Transverse colon (tissue), 4 donors: ENCODE measurements at places on chromosomes 4 and X.

- DNase-seq: no peak
These were observed 46.0 kb upstream of the TMPRSS11E start for GRCh38 chr4:68401231-68401630.

DNA sequence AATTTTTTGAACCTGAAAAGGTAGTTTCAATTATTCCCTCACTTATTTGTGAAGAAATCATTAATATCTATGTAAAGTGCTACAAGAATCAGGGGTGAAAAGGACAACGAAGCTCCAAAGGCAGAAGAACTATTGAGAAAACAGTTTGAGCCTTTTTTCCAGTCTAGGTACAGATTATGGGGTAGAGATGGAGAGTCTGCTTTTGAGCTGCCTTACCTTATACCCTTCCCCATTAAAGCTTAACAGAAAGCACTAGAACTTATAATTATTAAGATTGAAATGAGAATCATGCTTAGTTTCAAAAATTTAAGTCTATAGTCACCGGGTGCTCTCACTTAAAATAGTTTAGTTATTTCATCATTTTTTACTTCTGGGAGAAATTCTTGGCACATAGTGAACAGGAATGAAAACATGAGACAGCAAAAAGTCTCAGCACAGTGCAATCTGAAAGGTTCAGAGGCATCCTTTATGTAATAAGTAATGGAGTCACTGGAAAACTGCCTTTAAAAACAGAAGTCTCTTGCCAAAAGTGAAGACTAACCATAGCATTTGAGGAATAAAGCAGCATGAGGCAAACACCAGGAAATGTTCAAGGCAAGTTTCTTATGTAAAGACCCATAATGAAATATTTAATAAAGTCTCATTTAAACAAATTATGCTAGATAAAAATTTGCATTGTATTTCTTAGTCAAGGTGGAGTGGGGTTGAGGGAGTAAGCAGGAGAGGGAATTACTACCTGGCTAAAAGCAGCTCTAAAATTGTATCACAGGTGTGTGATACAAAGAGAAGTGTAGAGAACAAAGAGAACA lies 5.1 kb upstream of the DCLK2 start:
- no peak for DNase-seq

DNA sequence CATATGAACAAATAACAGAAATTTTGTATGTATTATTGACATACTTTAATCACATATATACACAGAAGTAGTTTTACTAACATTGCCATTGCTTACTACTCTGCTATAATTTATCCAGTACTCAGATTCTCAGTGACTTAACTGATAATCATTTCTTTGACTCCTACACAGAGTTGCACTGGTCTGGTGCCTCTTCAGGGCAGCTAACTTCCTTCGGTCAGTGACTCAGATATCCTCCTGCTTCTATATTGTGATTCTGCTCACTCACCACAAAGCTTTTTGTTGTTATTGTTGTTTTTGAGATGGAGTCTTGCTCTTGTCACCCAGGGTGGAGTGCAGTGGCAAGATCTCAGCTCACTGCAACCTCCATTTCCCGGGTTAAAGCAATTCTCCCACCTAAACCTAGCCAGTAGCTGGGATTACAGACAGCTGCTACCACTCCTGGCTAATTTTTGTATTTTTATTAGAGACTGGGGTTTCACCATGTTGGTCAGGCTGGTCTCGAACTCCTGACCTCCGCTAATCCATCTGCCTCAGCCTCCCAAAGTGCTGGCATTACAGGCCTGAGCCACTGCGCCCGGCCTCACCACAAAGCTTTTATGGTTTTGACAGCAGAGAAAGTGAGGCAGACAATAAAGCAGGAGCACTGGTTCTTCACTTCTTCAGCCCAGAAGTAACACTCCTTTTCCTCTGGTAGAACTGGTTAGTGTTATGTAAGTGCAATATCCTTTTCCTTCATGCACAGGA lies 499.3 kb downstream of the EPHA5 start:
- no peak for DNase-seq

DNA sequence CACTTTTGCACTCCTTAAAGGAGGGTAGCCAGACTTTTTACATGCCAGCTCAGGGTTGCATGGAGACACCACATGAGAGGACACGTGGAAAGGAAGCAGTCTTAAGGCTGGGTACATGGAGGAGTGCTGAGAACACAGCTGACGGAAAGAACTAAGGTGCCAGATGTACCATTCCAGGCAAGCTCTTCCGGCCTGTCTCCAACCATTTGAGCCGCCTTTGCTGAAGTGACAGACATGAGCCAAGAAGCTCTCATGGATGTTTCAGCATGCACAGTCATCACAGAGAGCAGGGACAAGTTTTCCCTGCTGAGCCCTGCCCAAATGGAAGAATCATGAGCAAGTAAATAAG lies 83.4 kb upstream of the BMP2K start:
- DNase-seq: no peak

DNA sequence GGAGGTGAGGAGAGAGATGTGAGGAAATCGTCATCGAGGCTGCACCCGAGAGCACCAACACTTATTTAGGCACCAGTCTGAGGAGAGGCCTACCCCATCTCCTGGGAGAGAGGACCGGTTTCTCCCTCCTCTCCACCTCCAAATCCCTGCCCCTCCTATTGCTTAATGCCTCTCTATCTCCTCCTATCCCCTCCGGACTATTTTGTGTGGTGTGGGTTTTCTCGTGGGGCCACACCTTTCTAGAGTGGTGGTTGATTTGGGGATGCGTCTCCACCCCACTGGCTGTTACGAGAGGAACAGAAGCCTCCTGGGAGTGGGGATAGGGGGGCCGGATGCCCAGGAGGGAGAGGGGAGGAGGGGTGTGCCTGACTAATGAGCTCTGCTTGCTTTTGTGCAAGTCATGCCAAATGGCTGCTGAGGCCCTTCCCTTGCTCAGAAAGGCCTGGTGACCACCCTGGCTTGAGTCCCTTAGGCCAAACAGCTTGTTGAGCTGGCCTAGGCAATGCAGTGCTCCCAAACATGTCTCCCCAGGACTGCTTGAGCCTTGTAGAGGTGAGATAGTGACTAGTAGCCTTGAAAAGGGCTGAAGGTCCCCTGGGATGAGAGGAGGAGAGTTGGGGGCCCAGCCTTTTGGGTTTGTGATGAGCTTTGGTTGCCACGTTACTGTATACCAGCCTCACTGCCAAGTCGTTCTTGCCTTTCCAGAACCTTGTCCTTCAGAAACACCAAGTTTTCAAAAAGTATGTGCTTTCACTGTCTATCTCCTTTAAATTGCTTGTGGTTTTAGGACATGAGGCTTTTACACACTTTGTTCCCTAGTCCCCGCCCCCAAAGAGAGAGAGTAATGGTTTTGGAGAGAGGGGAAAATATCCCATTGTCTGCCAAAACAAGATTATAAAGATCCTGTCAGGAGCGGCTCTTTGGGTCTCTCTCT lies 1.2 kb downstream of the MSN start:
- peak; percentile 61 for DNase-seq

DNA sequence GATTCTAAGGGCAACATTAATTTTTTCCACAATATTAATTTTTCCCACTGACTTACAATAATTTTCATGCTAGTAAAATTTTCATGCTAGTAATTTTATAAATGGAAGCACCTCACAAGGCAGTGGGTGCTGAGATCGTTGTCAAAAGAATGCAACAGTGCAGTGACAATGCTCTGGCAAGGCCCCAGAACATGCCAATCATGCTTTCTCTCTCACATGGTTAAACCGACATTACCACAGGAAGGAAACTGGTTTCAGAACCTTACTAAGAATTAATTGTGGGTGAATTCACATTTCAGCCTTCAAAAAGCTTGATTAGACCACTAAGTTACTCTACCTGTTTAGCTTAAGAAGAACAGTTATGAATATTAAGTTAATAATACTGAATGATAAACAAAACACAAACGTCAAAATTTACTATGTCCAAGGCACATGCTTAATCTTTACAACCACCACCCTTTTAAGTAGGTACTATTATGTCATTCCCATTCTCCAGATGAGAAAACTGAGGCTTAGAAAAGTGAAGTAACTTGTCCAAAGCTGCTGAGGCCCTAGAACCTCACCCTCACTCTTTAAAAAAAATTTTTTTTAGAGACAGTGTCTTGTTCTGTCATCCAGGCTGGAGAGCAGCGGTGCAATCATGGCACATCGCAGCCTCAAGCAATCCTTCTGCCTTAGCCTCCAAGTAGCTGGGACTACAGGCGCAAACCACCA lies 10.0 kb upstream of the OPHN1 start:
- no peak for DNase-seq

DNA sequence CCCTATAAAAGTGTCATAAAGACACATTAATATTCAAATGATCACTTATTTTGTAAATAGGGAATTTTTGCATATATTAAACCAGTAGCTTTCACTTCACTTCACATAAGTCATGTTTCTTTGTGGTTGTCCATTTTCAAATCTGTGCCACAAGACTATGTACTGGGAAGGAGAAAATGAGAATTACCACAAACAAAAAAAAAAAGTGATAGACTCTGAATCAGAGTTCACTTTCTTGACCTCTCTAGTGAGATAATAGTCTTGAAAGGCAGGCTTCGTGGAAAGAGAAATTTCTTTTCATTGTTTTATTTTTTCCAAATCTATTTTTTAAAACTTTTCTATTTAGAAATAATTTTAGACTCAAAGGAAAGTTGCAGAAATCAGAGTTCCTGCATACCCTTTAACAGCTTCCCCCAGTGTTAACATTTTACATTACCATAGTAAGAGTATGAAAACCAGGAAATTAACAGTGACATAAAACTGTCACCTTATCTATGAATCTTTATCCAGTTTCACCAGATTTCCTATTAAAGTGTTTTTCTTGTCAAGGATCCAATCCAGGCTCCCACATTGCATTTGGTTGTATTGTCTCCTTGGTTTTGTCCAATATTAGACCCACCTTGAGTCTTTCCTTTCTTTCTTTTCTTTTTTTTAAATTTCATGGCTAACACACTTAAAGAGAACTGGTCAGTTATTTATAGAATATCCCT lies 215.4 kb upstream of the PGRMC2 start:
- no peak for DNase-seq

DNA sequence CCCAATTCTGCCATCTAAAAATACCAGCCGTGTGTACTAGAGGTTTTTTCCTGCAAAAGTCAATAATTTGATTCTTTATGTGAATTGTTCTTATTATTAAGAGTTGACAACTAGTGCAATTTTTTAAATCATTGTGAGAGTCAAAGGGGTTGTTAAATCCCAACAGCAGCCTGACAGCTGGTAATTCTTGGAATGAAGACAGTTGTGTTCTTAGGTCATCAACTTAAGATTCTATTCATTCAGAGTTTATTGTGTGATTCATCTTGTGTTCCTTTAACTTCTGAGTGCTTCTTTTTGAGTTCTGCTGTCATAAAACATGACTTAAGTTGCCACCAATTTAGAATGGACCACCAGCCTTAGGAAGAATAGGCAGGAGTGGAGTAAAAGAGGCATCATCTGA lies 329.0 kb downstream of the NAF1 start:
- DNase-seq: no peak

DNA sequence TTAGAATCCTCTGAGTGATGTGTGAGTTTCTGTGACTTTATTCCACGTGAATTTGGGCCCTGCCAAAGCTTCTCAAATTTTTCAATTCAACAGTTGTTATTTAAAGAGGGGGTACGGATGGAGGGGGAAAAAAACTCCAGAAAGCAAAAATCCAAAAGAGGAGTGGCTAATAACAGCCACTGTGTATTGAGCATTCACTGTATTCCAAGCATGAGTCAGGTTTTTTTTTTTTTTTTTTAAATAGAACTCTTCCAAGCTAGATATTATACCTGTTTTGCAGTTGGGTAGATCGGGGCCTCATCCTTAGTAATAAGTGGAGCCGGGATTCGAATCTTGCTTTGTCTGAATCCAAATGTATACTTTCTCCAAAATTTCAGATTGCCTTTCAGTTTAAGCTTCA lies 6.4 kb upstream of the RHOH start:
- DNase-seq: no peak

GRCh38 chr4:25590171-25590570 lies 65.5 kb upstream of the SLC34A2 start:
- DNase-seq: no peak

- no peak for DNase-seq
These were observed 643 bp downstream of the FHL1 start for GRCh38 chrX:136147976-136148375.
